ENCODE measurements at places on chromosomes 13 and 19.

DNA sequence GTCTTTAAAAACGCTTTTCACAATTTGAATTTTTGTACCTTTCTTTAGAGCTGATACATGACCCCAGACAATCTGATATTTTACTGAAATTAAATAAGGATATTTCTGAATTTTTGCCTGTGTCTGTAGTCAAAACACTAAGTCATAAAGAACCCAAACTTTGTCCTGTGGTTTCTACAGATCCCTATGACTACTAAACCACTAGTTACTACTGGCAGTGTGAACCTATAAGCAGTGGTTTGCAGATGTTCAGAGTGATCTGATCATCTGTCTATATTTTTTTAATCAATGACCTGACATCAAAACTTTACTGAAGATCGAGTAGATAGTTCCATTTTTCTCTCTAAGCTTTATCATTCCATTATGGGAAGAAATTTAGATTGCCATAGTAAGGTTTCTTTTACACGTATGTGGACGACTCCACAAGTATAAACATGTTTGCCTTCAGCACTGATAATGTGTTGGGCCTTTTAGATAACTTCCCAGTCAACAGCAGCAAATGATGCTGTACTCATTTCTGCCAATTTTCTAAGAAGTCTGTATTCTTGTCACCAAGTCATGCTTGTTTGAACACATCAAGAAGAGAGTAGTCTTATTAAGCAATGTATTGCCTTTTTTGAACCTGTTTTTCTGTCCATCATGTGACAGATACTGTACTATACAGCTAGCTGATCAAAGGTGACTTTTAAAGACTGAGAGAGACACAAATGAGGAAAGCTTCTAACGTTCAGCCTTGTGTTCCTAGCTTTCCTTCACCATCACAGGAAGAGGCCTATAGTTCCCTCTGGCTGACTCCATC, 21.8 kb downstream of the POLR1D start:
- no peak for DNase-seq

DNA sequence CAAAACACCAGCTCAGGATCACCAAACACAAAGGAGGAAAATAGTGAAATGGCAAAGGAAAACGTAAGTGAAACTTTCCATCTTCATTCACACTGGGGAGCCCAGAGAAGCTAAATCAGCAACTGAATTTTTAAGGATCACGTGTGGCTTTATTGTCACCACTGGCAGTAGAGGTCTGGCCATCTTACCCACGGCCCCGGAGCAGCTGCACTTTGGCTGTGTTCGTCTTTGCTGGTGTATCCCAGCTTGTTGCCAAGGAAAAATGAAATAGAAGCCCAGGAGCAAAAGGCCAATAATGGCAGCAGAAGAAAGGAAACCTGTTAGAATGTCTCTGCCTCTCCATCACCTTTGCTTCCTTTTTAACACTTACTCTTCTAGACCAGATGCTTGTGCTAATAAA, 274.7 kb downstream of the FOXO1 start:
- no peak for DNase-seq

DNA sequence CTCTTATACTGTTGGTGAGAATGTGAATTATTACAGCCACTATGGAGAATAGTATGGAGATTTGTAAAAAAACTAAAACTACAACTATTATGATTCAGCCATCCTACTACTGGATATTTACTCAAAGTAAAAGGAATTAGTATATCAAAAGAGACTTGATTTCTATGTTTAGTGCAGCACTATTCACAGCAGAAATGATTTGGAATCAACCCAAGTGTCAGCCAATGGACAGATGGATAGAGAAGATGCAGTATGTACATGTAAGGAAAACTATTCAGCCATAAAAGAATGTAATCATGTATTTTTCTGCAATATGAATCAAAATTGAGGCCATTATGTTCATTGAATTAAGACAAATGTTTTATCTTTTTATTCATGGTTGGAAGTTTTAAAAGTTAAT, 1705.5 kb downstream of the SLITRK1 start:
- DNase-seq, result no peak

- DNase-seq, result no peak
These were observed 2.9 kb upstream of the C2CD4C start for GRCh38 chr19:411723-412355.

- DNase-seq, result no peak
These were observed 55.7 kb upstream of the PTPRS start for GRCh38 chr19:5396096-5396939.

DNA sequence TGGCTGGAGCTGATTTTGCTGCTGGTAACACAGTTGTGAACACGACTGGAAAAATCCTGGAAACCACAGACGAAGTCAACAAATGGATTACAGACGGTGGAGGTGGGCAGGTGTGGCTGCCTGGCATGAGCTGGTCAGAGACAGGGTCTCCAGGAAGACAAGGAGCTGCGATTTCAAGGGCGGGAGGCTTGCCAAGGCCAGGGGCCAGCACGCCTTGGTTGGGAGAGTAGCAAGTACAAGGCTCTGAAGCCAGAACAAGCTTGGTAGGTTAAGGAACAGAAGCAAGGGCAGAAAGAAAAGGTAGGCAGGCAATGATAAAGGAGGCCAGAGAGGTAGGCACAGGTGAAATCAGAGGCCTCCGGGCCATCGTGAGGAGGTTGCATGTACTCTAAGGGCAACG, 50.7 kb upstream of the AMER2 start:
- DNase-seq, result no peak

DNA sequence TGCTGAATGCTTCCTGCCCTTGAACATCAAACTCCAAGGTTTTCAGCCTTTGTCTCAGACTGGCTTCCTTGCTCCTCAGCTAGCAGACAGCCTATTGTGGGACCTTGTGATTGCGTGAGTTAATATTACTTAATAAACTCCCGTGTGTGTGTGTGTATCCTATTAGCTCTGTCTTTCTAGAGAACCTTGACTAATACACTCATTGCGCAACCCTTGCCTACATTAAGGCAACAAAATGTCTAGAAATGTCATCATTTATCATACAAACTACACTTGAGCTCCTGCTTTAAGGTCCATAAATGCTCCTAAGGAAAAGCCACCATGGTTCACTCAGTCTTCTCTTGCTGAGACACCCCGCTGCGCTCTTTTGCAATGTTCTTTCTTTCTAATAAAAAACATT, 2861.0 kb downstream of the PCDH9 start:
- DNase-seq, result no peak

GRCh38 chr13:97631158-97631557, 197.2 kb downstream of the RAP2A start:
- DNase-seq, result no peak

DNA sequence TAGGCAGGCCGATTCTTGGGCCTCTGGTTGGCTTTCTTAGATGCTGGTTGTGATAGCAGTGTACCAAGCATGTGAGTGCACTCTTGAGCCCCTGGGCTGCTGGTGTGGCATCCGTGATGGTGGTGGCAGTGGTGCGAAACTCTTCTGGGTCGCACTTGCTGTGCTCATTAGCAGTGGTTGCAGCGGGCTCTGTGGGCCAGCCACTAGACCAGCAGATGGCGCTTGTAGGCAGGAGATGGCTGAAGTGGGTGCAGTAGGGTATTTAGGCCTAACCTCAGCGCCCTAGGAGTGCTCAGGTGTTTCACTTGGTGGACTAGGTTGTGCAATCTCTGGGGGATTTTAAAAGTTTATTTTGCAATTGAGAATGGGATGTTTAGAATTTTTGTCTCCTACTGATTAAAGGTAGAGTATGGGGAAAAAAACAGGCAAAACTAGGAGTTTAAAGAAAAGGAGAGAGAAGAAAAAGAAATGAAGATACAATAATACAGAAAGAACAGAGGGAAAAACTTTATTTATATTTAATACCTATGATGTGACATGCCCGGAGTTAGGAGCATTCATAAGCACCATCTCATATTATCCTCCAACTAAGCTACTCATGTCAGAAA, 4.3 kb upstream of the ZNF17 start:
- no peak for DNase-seq

GRCh38 chr13:77033717-77034302, 6.9 kb upstream of the FBXL3 start:
- DNase-seq, result no peak

DNA sequence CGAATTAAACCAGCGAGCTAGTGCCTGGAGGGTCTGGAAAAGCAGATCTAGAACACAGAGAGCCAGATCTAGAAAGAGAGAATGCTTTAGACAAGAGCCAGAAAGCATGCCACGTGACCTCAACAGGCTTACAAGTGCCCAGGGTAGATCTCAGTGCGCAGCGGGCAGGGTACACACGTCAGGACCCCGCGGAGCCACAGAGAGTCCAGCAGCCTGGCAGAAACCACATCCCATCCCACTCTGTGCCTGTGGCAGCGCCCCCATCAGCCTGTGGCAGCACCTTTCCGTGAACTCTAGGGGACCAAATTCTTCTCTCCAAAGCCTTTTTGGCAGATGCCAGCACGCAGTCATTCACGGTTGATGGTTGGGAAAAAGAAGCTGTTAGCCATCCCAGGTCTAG, 5.9 kb downstream of the ARHGEF1 start:
- DNase-seq, result no peak

DNA sequence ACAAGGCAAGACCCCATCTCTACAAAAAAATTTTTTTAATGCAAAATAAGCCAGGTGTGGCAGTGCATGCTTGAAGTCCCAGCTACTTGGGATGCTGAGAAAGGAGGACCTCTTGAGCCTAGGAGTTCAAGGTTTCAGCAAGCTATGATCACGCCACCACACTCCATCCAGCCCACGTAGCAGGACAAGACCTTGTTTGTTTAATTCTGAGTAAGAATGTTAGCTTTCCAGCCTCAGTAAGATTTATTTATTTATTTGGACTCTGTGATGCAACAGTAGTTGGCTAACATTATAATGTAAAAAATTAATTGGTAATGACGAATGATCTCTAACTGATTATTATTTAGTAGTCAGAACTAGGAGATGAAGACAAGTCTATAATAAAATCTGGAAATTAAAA, 23.3 kb downstream of the N4BP2L2 start:
- DNase-seq, result no peak

DNA sequence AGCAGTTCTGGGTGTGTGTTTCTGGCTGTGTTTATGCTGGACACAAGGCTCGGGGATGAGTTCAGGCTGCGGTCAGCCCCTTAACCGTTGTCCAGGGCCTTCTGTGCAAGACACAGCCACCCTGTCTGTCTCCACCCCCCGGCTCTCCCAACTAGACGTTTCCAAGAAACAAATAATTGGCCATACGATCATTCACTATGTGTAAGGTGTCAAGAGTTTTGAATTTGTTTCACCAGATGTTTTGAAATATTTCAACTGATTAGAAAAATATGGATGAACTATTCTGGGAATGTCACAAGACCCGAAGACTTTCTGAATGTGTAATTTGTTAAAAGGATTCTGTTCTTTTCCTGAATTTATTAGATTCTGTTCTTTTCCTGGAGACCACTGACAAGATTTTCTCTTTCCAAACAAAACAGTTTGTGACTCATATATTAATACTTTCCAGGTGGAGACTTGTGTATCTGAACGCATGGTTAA, 318.2 kb downstream of the MYO16 start:
- no peak for DNase-seq

GRCh38 chr13:26469602-26470001, 87.9 kb upstream of the WASF3 start:
- peak; percentile 86 for DNase-seq

- DNase-seq, result no peak
These were observed 7.3 kb downstream of the PPP6R1 start for GRCh38 chr19:55251341-55252081.

DNA sequence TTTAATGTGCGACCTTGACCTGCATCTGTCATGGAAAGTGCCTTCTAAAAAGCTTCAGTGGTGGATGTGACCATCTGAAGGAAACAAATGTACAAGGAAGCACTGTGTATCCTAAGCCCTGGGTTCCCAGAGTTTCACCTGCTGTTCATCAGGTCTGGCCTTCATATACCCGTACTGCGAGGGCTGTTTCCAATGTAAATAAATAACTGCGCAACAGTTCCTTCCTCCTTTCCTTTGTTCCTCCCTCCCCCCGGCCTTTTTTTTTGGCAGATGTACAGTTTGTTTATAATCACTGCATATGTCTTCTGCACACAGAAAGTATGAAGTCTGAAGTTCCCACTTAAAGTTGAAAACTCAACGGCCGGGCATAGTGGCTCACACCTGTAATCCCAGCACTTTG, 5.2 kb downstream of the FAAP24 start:
- DNase-seq, result peak; percentile 63

GRCh38 chr13:73738626-73739025, 395.6 kb downstream of the KLF12 start:
- DNase-seq, result no peak

DNA sequence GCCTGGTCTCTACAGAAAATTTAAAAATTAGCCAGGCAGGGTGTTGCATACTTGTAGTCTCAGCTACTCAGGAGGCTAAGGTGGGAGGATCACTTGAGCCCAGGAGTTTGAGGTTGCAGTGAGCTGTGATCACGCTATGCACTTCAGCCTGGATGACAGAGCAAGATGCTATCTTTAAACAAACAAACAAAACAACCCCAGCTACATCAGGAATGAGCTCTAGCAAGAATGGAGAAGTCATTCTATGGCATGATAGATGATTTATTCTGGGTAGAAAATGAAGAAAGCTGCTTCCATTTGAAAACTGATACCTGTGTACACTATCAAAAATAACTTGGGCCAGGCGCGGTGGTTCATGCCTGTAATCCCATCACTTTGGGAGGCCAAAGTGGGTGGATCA, 15.8 kb upstream of the SHISA2 start:
- no peak for DNase-seq

- DNase-seq, result no peak
These were observed 283.3 kb downstream of the DIAPH3 start for GRCh38 chr13:59880468-59880867.

- no peak for DNase-seq
These were observed 43.1 kb downstream of the TMEM255B start for GRCh38 chr13:113802090-113802531.

DNA sequence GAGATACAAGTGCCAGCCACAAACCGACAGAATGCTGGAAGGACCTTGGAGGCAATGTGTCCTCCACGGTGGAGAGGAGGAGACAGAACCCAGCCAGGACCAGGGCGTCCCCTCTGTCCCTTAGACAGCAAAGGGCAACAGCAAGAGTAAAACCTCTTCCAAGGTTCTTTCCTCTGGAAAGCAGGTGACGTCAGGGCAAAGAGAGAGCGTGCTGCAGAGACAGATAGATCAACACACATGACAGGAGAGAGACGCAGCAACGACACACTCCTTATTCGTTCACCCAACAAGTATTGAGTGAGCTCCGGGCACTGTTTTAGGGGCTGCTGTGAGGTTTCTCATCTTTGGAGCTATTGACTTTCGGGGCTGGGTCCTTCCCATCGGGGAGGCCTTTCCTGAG, 1.3 kb upstream of the GALP start:
- peak; percentile 15 for DNase-seq

Data from DMS153 (cell line).